ENCODE measurements at places on chromosomes 2 and 18.

GRCh38 chr2:224930990-224931389, 111.3 kb downstream of the DOCK10 start:
- DNase-seq = no peak

DNA sequence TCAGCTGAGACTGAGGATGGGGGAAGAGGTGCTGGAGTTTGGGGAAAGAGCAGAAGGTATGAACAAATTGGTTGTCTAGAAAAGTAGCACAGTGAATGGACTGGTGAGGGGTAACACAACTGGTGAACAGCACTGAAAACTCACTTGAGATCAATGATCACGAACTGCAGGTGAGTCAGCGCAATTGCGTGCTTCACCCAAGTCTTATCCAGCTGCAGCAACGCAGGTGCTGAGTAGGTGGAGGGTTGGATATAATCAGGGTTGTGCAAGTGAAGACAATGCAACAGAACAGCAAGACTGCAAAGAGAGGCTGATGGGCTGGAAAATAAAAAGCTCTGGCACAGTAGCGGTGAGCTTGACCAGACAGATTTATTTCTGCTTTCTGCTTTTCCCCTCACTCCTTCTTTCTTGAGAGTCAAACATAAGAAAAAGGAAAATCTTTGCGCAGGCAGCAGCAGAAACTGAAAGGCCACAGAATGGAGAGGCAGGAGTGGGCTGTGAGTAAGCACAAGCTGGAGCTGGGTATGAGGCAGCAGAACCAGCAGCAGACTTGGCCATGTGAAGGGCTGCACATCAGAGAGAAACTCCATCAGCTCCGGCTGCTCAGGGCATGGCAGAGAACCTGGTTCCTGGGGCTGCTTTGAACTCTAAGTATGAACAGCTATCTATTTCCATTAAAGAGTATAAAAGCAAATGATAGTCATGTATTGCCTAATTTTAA, 99.4 kb upstream of the ARL5A start:
- peak; percentile 90 for DNase-seq

GRCh38 chr2:238946318-238947242, 98.7 kb downstream of the TWIST2 start:
- DNase-seq = no peak

GRCh38 chr2:224659714-224660113, 56.5 kb downstream of the CCDC195 start:
- DNase-seq = no peak

DNA sequence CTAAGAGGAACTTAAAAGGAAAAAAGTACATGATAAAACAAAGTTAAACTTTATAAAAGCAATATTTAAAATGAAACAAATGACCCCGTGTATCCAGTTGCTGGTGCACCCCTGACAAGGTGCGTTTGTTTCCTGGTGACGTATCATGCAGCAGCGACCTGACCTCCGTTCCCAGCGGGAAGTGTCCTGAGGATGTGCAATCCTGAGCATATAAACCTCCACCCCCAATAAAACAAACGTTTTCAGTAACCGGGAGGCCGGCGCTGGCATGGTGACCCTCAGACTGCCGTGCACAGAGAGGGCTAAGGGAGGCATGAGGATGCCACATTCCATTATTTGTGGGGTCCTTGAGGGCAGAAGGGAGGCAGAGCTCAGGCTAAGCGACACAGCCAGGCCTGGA, 14.8 kb downstream of the SLC66A2 start:
- DNase-seq = peak; percentile 49

DNA sequence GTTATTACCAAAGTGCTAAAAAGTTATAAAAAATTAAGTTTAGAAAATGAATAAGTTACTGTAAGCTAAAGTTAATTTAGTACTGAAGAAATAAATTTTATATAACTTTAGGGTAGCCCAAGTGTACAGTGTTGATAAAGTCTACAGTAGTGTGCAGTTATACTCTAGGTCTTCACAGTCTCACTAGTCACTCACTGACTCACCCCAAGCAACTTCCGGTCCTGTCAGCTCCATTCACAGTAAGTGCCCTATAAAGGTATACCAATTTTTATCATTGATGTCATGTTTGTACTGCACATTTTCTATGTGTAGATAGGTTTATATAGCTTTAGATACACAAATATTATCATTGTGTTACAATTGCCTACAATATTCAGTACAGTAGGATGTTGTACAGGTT, 518.3 kb upstream of the PIK3C3 start:
- no peak for DNase-seq

- no peak for DNase-seq
Observed at GRCh38 chr2:236394571-236394970, 130.4 kb upstream of the ASB18 start.

DNA sequence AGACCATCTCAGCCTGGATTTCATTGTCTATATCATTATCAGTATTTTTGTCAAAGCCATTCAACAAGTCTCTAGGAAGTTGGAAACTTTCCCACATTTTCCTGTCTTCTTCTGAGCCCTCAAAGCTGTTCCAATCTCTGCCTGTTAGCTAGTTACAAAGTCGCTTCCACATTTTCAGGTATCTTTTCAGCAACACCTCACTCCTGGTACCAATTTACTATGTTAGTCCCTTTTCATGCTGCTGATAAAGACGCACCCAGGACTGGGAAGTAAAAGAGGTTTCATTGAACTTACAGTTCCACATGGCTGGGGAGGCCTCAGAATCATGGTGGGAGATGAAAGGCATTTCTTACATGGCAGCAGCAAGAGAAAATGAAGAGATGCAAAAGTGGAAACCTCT, 9.3 kb upstream of the FIGLA start:
- DNase-seq = no peak

- DNase-seq = no peak
Observed at GRCh38 chr18:75496151-75496550, 68.6 kb upstream of the SMIM21 start.
